ENCODE measurements at places on chromosomes 5 and 9. TPM values are rescaled to one million over a fixed set of nuclear protein-coding genes. Genes with fewer than 3 reads are reported as not detected.

GRCh38 chr5:38612851-38613250 lies 56.4 kb upstream of the LIFR start:
- no peak overlapping the region for H3K27ac ChIP-seq
- 0 out of 2 replicates have a peak, but pooled peaks cover 2% of the 10 kb centered on the region for H3K27me3 ChIP-seq
- H3K36me3 ChIP-seq = no peaks in the 10 kb centered on the region
- no peak for DNase-seq
- H3K4me3 ChIP-seq = no peak overlapping the region

DNA sequence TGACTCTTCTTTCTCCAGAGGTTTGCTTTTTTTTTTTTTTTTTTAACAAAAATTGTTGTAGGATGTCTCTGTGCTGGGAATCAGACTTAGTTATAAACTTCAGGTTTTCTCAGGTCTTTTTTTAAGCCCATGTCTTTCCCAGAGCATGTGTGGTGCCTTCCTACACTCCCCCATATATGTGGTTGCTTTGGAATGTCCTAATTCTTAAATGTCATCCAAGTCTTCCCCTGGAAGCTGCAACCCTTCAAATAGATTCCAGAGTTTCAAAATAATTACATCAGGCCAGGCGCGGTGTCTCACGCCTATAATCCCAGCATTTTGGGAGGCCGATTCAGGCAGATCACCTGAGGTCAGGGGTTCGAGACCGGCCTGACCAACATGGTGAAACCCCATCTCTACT lies 73.2 kb upstream of the FAM120A start:
- H3K27ac ChIP-seq = no peak overlapping the region
- H3K4me3 ChIP-seq = no peak overlapping the region
- no peaks in the 10 kb centered on the region for H3K36me3 ChIP-seq
- no peaks in the 10 kb centered on the region for H3K27me3 ChIP-seq

DNA sequence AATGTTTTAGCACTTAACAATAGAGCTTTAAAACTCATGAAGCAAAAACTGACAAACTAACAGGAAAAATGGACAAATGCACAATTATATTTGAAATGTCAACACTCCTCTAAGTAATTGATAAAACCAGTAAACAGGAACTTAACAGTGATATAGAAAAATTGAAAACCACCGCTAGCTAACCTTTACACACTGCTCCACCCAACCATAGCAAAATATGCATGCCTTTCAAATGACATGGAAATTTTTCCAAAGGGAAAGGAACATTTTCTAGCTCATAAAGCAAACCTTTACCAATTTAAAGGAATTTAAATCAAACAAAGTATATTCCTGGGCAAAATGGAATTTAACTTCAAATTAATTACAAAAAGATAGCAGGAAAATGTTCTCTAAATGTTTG lies 109.2 kb downstream of the ADAMTS19 start:
- DNase-seq = no peak
- H3K4me1 ChIP-seq = no peaks in the 10 kb centered on the region
- H3K27ac ChIP-seq = no peak overlapping the region
- H3K36me3 ChIP-seq = no peaks in the 10 kb centered on the region
- H3K4me3 ChIP-seq = no peak overlapping the region
- no peaks in the 10 kb centered on the region for H3K27me3 ChIP-seq

- H3K36me3 ChIP-seq = no peaks in the 10 kb centered on the region
- H3K4me1 ChIP-seq = no peaks in the 10 kb centered on the region
- no peak for DNase-seq
- no peak within 1 kb of the TSS for H3K4me3 ChIP-seq
- H3K27ac ChIP-seq = no peak within 1 kb of the TSS
Observed at GRCh38 chr9:69173891-69174615, at the start of gene TJP2. Gene TJP2 (plus strand): TSS chr9:69174277. CDS start chr9:69174373, 96 bp downstream.

- no peak overlapping the region for H3K4me3 ChIP-seq
- no peaks in the 10 kb centered on the region for H3K4me1 ChIP-seq
- H3K27ac ChIP-seq = no peak overlapping the region
- H3K27me3 ChIP-seq = no peaks in the 10 kb centered on the region
- DNase-seq = peak; percentile 86
- no peaks in the 10 kb centered on the region for H3K36me3 ChIP-seq
Observed at GRCh38 chr9:17063535-17064135, 71.2 kb upstream of the CNTLN start.

The GAPVD1 gene
- total RNA-seq = 31.2 TPM

The OLFM1 gene
- not detected for total RNA-seq

- H3K27me3 ChIP-seq = no peaks in the 10 kb centered on the region
- H3K4me1 ChIP-seq = no peaks in the 10 kb centered on the region
- no peak overlapping the region for H3K4me3 ChIP-seq
- no peak for DNase-seq
- peaks cover 43% of the 10 kb centered on the region for H3K36me3 ChIP-seq
Observed at GRCh38 chr5:455806-456205, 12.8 kb downstream of the EXOC3 start.

- DNase-seq = no peak
- H3K4me3 ChIP-seq = no peak overlapping the region
- H3K36me3 ChIP-seq = no peaks in the 10 kb centered on the region
- H3K4me1 ChIP-seq = no peaks in the 10 kb centered on the region
- no peaks in the 10 kb centered on the region for H3K27me3 ChIP-seq
- H3K27ac ChIP-seq = no peak overlapping the region
Observed at GRCh38 chr9:79796411-79796810, 224.6 kb downstream of the TLE4 start.

- H3K36me3 ChIP-seq = no peaks in the 10 kb centered on the region
- peak overlapping the region; percentile 56 for H3K27ac ChIP-seq
- no peak for DNase-seq
- no peak overlapping the region for H3K4me3 ChIP-seq
- peaks cover 52% of the 10 kb centered on the region for H3K4me1 ChIP-seq
Observed at GRCh38 chr9:2297771-2298170, 282.6 kb downstream of the SMARCA2 start.

- no peaks in the 10 kb centered on the region for H3K4me1 ChIP-seq
Observed at GRCh38 chr5:75306746-75307145, 30.3 kb upstream of the HMGCR start.

DNA sequence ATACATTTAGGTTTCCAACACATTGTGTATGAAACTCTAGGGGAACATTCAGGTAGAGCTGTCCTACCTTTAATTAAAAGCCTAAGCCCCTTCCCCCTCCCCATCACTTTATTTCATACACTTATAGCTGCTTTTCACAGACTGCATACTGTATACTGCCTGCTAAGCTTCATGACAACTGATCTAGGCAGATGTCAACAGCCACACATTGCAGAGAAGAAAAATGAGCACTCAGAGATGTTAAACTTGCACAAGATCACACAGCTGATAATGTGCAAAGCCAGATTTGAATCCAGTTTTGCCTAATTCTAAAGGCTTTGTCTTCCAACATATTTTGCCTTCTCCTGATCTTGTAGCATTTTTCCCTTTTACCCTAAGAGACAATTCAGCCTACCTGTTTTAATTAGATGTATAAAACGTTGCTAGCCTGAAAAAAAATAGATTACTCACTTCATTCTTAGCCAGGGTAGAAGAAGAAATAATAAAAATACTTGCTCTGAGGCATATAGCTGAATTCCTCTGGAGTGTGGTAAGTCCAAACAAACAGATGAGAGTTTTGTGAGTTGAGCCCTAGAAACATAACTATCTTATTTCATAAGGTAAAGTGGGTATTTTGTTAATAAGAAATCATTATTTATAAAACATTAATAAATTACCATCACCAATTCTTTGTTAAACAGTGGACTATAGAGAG lies 56.9 kb upstream of the CAST start:
- no peak for DNase-seq
- no peak overlapping the region for H3K27ac ChIP-seq
- no peaks in the 10 kb centered on the region for H3K36me3 ChIP-seq
- no peaks in the 10 kb centered on the region for H3K27me3 ChIP-seq

Data from Karpas-422 (cell line).